ENCODE measurements at places on chromosomes 1 and 21.

- peak overlapping the region; percentile 11 for H3K27ac ChIP-seq
- no peaks in the 10 kb centered on the region for H3K4me1 ChIP-seq
- no peaks in the 10 kb centered on the region for H3K27me3 ChIP-seq
Measured at GRCh38 chr21:45417951-45418300, 13.0 kb downstream of the COL18A1 start.

DNA sequence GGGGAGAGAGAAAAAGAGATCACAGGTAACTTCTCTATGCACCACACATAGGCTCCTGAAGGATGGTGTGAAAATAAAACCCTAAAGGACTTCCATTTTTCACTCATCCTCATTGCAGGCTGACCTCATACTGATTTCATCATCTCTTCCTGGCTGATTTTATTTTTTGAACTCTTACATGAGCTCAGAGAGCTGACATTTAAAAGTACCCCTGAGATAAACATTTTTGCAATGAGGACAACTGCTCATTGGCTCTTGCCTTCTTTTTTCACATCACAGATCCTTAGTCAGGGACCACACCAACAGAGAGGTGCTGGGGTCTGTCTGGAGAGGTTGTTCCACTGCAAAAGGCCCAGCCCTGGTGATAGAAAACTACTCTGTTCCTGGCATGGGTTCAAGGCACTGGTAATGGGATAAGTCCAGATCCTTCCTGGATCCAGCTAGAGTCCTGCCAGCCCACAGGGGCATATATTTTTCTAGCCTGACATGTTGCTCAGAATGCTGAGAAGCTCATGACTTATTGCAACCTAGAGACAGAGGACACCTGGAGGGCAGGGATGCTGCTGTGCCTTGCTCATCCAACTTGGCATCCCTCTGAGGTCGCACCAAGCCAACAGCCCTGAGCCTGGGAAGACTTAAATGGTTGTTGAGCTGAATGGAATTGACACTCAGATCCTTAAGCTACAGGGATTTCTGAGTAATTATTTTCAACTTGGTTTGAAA is 360.0 kb downstream of the HHAT start:
- no peak overlapping the region for H3K4me3 ChIP-seq
- H3K36me3 ChIP-seq = no peaks in the 10 kb centered on the region
- H3K27ac ChIP-seq = no peak overlapping the region
- DNase-seq = no peak
- no peaks in the 10 kb centered on the region for H3K4me1 ChIP-seq

- H3K4me1 ChIP-seq = no peaks in the 10 kb centered on the region
- no peak for DNase-seq
- no peaks in the 10 kb centered on the region for H3K36me3 ChIP-seq
- H3K27me3 ChIP-seq = peaks cover 13% of the 10 kb centered on the region
Measured at GRCh38 chr1:147773215-147773715, 12.9 kb upstream of the GJA5 start.

- H3K4me3 ChIP-seq = no peak overlapping the region
- no peak for DNase-seq
- H3K4me1 ChIP-seq = peaks cover 4% of the 10 kb centered on the region
Measured at GRCh38 chr1:93528412-93528811, 80.5 kb downstream of the FNBP1L start.

GRCh38 chr1:237861944-237862343 is 28.8 kb downstream of the ZP4 start:
- no peaks in the 10 kb centered on the region for H3K27me3 ChIP-seq
- H3K36me3 ChIP-seq = no peaks in the 10 kb centered on the region
- no peak overlapping the region for H3K4me3 ChIP-seq
- DNase-seq = no peak

GRCh38 chr1:11298390-11299224 is 25.6 kb downstream of the UBIAD1 start:
- H3K27me3 ChIP-seq = no peaks in the 10 kb centered on the region
- H3K27ac ChIP-seq = no peak overlapping the region
- no peak overlapping the region for H3K4me3 ChIP-seq
- H3K36me3 ChIP-seq = no peaks in the 10 kb centered on the region
- DNase-seq = no peak
- H3K4me1 ChIP-seq = no peaks in the 10 kb centered on the region

GRCh38 chr1:104468282-104468681 is 718.6 kb downstream of the AMY1C start:
- H3K27me3 ChIP-seq = no peaks in the 10 kb centered on the region
- H3K4me3 ChIP-seq = no peak overlapping the region
- H3K4me1 ChIP-seq = no peaks in the 10 kb centered on the region
- no peak for DNase-seq
- no peaks in the 10 kb centered on the region for H3K36me3 ChIP-seq
- no peak overlapping the region for H3K27ac ChIP-seq

DNA sequence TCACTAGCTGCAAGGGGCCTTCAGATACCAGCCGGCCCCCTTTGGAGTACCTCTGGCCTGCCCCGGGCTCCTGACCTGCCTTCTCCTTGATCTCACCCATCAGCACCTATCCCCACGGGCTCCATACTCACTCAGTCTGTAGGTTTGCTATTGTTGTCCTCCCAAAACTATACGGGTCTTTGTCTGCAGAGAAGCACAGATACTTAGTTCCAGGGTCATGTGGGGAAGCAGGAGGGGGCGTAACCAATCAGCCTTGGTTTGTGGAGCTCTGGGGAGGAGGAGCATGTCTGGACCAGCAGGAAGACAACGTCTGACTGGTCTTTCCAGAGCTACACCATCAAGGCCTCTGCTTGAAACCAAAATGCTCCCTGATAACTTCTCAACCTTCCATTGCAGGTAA is 15.2 kb downstream of the TMEM63A start:
- H3K27me3 ChIP-seq = no peaks in the 10 kb centered on the region
- no peak overlapping the region for H3K27ac ChIP-seq
- peaks cover 28% of the 10 kb centered on the region for H3K4me1 ChIP-seq

DNA sequence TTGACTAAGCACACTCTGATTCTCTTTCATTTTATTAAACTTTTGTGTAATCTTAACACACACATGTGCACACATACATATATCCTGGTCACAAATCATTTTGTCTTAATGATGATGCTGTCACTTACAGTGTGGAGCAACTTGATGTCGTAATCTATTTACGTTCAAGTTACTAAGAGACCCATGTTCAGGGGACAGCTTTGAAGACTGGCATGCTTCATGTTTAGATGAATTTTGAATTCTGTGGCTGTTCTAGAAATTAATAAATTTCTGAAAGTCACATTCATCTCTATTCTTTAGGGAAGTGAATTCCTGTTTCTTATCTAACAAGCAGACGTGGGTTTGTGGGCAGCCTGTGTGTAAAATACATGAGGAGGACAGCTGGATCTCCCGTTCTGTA is 1637.8 kb downstream of the PLA2G4A start:
- no peaks in the 10 kb centered on the region for H3K36me3 ChIP-seq
- H3K27ac ChIP-seq = no peak overlapping the region
- H3K4me3 ChIP-seq = no peak overlapping the region

DNA sequence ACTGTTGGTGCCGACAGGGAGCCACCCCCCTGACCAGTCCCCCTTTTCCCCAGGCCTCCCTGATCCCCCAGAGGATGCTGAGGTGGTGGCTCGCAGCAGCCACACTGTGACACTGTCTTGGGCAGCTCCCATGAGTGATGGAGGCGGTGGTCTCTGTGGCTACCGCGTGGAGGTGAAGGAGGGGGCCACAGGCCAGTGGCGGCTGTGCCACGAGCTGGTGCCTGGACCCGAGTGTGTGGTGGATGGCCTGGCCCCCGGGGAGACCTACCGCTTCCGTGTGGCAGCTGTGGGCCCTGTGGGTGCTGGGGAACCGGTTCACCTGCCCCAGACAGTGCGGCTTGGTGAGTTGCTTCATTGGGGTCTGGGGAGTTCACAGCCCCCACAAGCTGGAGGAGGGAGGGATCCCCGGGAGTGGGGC is 89.2 kb downstream of the TRIM11 start:
- H3K27ac ChIP-seq = no peak overlapping the region
- no peak overlapping the region for H3K4me3 ChIP-seq
- DNase-seq = no peak
- no peaks in the 10 kb centered on the region for H3K4me1 ChIP-seq
- H3K27me3 ChIP-seq = no peaks in the 10 kb centered on the region

DNA sequence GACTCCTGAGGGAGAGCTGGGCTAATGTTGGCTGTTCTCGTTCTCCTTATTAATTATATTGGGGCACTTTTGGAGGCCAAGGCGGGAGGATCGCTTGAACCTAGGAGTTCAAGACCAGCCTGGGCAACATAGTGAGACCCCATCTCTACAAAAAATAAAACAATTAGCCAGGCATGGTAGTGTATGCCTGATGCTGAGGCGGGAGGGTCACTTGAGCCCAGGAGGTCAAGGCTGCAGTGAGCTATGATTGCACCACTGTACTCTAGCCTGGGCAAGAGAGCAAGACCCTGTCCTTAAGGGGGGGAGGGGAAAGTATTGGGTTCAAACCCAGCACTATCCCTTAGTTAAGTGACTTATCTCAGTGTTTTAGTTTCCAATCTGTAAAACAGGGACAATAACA is 70.0 kb upstream of the NBPF3 start:
- no peak for DNase-seq
- H3K27ac ChIP-seq = no peak overlapping the region
- no peaks in the 10 kb centered on the region for H3K27me3 ChIP-seq

DNA sequence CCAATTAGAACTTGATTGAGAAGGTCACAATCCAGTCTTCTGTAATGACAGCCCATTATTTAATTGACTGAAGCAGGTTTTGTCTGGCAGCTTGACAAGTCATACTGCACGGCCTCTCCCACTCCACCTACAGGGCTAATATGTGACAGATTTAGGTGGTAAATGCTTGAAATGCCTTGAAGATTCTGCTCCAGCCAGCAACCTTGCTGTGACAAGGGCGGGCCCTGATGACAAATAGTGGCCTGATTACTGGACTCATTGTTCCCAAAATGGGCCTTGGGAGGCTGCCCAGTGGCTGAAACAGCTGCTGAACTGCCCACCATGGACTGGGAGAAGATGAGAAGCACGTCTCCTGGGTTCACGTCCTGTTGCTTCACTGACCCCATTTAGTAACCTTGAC is 30.0 kb upstream of the CRNN start:
- no peak for DNase-seq
- no peak overlapping the region for H3K4me3 ChIP-seq
- H3K27ac ChIP-seq = no peak overlapping the region
- no peaks in the 10 kb centered on the region for H3K27me3 ChIP-seq
- no peaks in the 10 kb centered on the region for H3K36me3 ChIP-seq

- no peaks in the 10 kb centered on the region for H3K27me3 ChIP-seq
- H3K4me3 ChIP-seq = no peak overlapping the region
- peak overlapping the region; percentile 70 for H3K27ac ChIP-seq
- DNase-seq = peak; percentile 80
- H3K4me1 ChIP-seq = peaks cover 12% of the 10 kb centered on the region
- no peaks in the 10 kb centered on the region for H3K36me3 ChIP-seq
Measured at GRCh38 chr1:107669996-107670395, 295.0 kb downstream of the VAV3 start.

- H3K36me3 ChIP-seq = no peaks in the 10 kb centered on the region
- peaks cover 11% of the 10 kb centered on the region for H3K4me1 ChIP-seq
- no peak for DNase-seq
- peaks cover 38% of the 10 kb centered on the region for H3K27me3 ChIP-seq
Measured at GRCh38 chr1:158113759-158114127, 67.0 kb upstream of the CD1D start.

GRCh38 chr1:10253755-10254154 is 43.4 kb downstream of the KIF1B start:
- H3K4me1 ChIP-seq = peaks cover 49% of the 10 kb centered on the region
- no peaks in the 10 kb centered on the region for H3K36me3 ChIP-seq
- H3K27ac ChIP-seq = peak overlapping the region; percentile 66
- H3K27me3 ChIP-seq = no peaks in the 10 kb centered on the region
- no peak overlapping the region for H3K4me3 ChIP-seq
- DNase-seq = no peak

GRCh38 chr1:161962091-161962887 is 61.4 kb downstream of the OLFML2B start:
- H3K27me3 ChIP-seq = no peaks in the 10 kb centered on the region
- H3K27ac ChIP-seq = peak overlapping the region; percentile 51
- H3K4me3 ChIP-seq = peak overlapping the region; percentile 10
- DNase-seq = no peak
- no peaks in the 10 kb centered on the region for H3K36me3 ChIP-seq

DNA sequence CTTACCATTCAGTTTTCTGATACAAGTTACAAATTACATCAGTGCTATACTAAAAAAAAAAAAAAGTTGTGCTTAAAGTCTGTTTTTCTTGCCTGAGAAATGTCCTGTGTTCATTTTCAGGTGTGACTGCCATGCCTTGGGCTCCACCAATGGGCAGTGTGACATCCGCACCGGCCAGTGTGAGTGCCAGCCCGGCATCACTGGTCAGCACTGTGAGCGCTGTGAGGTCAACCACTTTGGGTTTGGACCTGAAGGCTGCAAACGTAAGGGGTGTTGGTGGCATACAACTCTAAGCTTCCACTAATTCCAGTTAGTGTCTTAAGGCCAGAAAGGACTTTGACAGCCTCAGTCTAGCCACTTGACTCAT is 60.1 kb upstream of the LAMC2 start:
- no peak for DNase-seq
- no peak overlapping the region for H3K4me3 ChIP-seq
- peaks cover 8% of the 10 kb centered on the region for H3K4me1 ChIP-seq
- H3K27ac ChIP-seq = peak overlapping the region; percentile 38
- H3K27me3 ChIP-seq = no peaks in the 10 kb centered on the region

DNA sequence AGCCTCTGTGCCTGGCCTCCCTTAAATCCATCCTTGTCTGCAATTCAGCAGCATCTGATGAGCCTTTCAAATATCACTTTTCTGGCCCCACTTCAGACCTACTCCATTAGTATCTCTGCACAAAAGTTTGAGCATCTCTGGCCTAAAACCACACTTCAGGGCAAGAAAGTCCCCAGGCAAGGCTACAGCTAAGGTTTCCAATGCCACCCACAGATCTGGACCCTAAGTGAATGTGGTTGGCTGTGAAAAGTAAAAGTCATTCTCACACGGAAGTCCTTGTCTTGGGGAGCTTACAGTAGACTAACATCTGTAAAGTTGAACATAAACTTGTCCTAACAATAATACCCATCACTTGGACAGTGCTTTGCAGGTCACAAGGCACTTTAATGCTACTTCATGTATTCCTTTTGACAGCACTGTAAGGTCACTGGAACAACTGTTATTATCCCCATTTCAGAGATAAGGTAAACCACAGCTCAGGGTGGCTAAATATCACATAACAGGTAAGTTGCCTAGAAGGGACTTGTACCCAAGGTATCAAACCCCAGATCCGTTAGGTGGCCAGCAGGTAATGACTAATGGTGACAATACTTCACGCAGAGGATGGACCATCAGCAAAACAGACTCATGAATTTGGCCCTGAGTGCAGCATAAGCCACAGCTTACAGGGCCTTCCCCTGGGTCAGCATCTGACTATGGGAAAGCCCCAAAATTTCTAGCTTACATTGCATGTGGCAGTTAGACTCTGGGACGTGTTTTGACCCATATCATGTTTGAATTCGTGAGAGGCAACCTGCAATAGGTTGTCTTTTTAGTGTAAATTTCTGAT is 356.0 kb downstream of the HHAT start:
- DNase-seq = no peak
- H3K4me3 ChIP-seq = no peak overlapping the region
- no peaks in the 10 kb centered on the region for H3K4me1 ChIP-seq
- H3K27me3 ChIP-seq = no peaks in the 10 kb centered on the region

GRCh38 chr1:40743860-40744259 is 39.7 kb upstream of the KCNQ4 start:
- no peak overlapping the region for H3K27ac ChIP-seq
- no peak overlapping the region for H3K4me3 ChIP-seq
- H3K27me3 ChIP-seq = no peaks in the 10 kb centered on the region
- DNase-seq = no peak
- H3K36me3 ChIP-seq = no peaks in the 10 kb centered on the region
